GM12878 (cell line): ENCODE measurements at places on chromosomes 4 and X.

DNA sequence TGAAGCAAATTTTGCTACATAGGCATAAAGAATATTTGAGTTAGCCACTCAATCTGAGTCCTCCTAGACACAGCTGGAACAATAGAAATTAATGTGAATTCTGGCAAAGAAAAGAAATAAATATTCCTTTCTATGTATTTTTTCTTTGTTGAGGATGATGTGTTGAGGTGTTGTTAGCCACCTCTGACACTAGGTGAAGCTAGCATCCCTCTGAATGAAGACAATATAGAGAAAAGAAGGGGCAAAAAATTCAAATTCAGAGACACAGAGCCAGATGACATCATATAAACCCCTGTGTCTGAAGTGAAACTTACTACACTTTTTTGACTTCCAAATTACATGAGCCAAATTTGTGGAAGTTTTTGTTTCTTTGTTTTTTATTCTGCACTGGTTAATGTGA lies 34.6 kb upstream of the TMPRSS11D start:
- DNase-seq: no peak

GRCh38 chrX:138745196-138745595 lies 33.7 kb upstream of the FGF13 start:
- peak; percentile 8 for DNase-seq

DNA sequence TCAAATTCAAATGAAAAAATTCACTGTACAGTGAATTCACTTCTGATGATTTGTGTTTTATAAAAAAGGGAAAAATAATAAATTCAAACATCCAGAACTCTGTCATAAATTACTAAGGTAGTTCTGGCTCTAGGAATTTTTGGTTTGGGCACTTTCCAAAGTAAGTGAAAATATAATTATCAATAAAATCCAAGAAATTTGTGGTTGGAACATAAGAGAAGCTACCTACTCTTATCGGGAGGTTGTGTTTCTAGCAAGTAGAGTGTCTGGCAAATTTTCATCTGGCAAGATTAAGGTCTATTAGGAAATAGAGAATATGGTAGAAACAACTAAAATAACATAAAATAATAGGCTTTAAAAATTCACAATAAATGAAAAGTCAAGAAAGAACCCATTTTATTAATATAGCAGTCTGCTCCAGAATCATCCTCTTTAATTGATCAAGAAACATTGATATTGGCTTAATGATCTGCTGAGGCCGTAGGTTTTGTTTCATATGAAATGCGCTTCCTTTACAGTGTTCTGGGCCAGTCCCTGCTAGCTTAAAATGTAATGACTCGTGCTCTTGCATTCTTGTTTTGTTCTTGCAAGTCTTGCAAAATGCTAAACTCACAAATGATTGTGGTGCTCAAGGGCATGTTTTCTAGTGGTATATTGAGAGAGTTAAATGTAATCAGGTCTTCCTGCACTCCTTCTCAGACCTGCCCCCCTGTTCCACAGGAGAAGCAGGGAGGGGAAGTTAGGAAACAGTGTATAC lies 331.4 kb downstream of the RAPGEF2 start:
- DNase-seq: no peak

DNA sequence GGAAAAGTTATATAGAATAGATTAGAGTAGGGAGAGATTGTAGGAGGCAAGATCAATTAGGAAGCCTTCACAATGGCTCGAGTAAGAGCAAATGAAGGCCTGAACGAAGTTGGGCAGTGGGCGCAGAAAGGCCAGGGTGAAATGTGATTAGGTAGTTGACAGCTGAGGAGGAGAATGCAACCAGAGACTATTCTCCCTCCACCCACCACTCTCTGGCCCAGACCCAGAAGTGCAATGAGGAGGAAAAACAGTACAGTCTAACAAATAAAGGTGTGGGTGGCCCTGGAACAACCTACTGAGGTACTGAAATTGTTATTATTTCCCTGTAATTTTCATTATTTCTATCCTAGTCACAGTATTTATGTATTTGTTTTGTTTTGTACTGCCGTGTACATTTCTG lies 176.7 kb downstream of the SLC39A8 start:
- no peak for DNase-seq

GRCh38 chr4:138404251-138404650 lies 162.1 kb upstream of the SLC7A11 start:
- no peak for DNase-seq

DNA sequence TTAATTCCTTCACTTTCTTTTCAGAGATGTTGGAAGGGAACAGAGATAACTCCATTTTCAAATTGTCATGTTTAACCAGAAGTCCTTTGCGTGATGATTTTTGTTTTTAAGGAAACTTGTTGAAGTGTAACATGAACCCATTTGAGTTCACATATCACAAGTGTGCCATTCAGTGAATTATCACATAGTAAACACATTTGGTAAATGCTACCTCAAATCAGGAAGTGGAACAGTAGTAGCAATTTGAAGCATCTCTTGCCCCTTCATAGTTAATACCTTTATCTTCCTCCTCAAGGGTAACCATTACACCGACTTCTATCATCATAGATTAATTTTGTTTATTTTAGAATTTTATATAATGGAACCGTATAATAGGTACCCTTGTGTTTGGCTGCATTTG lies 35.8 kb downstream of the KDM6A start:
- DNase-seq: no peak

- no peak for DNase-seq
Observed at GRCh38 chrX:38860106-38861013, 59.1 kb downstream of the MID1IP1 start.

DNA sequence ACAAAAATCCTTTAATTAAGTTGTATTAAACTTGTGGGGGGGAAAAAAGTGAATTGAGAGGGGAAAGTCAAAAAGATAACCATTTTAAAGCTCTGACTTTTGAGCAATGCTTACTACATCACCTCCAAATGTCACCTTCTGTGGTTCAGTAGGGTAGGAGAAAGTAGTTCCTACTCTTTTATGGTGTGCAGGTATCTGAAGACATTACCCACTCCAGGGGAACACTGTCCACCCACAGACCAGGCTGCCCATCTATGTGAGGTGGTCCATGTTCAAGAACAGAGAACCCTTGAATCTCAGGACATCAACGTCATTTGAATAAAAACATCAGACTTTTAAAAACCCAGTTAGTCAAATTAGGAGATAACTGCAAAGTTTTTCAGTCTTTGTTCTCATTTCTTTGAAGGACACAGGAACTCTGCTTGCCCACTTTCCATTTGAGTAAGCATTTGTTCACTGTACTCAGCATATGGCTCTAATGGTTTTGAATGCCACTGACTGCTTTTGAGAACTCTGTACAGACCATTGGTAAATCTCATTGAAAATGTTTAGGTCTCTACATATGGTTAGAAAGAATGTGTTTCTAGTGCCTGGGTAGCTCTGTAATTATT lies 18.4 kb downstream of the NMU start:
- DNase-seq: peak; percentile 25

DNA sequence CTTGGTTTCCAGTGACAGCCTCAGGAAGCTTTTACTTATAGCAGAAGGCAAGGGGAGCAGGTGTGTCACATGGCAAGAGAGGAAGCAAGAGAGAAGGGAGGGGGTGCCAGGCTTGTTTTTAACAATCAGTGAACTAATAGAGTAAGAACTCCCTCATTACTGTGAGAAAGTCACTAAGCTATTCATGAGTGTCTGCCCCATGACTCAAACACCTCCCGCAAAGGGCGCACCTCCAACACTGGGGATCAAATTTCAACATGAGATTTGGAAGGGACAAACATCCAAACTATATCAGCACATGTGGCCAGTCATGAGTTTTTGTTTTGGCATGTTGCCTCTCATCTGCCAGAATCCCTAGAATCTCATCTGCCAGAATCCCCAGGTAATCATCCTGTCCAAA lies 183.5 kb upstream of the C1QTNF7 start:
- DNase-seq: no peak

GRCh38 chr4:99838927-99839326 lies 22.3 kb downstream of the DAPP1 start:
- DNase-seq: no peak

DNA sequence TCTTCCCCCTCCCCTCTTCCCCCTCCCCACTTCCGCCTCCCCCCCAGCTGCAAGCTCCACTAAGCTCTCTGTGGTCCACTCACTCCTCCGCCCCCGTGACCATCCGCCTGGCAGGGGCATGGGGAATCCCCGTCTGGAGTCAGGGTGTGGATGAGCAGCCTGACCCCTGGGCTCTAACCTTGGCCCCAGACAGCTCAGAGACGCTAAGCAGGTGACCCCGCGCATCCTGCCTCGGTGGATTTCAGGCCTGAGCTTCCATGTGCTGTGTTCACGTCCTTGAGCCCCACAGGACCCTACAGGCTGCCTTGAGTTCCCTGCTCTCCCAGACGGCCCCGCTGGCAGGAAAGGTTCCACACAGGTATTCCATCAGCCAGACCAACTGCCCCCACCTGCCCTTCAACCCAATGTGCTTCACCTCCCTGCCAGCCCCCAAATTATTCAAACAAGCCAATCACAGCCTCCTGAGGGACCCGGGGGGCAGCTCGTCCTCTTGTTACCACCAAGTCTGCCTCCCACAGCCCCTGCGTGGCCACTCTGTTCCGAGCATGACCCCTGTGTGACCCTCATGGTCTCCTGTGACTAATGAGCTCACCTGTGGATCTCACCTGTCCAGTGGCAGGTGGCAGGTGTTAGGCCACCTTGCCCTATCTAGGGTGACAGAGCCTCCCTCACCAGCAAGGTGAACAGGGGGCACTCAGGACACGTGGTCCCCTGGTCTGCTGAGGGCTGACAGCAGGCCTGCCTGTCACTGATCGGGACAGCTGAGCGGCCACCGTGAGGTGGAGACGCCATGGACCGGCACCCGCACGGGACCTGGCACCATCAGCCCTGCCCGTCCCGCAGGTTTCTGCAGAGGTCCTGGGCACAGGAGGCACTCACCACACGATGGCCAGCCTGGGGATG lies 73.2 kb upstream of the MXD4 start:
- DNase-seq: no peak

DNA sequence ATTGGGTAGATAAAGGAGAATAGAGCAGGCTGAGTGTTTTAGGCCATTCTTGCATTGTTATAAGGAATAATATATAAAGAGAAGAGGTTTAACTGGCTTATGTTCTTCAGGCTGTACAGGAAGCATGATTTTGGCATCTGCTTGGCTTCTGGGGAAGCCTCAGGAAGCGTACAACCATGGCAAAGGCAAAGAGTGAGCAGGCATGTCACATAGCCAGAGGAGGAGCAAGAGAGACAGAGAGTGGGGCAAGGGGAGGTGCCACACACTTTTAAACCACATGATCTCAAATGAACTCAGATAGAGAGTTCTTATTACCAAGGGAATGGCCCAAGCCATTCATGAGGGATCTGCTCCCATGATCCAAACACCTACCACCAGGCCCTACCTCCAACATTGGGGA lies 4.4 kb upstream of the METTL14 start:
- DNase-seq: no peak

DNA sequence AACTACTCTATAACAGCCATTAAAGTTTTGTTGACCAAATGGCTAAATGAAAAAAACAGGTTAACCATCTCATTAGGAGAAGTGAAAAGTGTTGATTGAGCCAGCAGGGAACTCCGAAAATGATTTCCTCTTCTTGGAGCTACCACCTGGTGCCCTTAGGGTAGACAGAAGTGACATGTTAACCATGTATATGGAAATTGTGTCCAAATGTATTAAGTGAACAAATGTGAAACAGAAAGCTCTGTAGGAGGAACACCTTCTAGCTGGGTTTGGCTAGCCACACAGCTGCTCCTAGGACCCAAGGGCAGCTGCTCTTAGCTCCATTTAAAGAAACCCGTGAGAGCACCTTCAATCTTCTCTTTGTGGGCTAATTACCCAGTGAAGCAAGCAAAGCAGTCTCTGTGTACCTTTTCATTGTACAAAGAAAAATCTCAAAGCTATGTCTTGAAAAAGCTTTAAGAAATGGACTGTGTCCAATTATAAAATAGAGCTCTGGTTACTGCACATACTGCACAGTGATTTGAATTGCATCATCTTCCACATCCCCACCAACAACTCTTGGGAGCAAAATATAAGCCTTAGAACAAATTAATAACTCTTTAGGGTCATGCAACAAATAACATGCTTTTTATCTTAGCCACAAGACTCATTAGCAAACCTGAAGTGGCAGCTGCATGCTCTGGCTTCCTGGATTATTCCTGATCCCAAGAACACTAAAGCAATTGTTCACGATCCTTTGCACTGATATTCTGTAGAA lies 59.2 kb upstream of the PARM1 start:
- peak; percentile 58 for DNase-seq

GRCh38 chr4:3233391-3234071 lies 15.4 kb upstream of the MSANTD1 start:
- no peak for DNase-seq

GRCh38 chr4:55568905-55569504 lies 22.3 kb upstream of the CLOCK start:
- no peak for DNase-seq

DNA sequence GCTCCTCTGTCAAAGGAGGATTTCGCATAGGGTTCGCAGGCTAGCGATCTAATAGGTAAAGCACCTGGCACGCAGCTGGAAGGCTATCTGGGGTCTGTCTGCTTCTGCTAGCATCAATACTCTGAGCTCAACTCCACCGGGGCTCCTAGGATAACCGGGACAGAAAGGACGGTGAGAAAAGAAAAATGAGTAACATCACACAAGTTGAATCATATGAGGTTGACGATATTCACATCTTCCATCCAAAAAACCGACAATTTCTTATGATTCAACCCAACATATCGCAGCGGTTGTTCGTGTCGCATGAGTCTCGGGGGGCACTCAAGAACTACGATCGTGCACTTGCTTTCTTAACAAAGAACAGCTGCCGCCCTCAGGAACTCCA lies 1.8 kb downstream of the PROM1 start:
- DNase-seq: no peak

- no peak for DNase-seq
Observed at GRCh38 chr4:5662555-5662954, 45.8 kb downstream of the EVC2 start.

DNA sequence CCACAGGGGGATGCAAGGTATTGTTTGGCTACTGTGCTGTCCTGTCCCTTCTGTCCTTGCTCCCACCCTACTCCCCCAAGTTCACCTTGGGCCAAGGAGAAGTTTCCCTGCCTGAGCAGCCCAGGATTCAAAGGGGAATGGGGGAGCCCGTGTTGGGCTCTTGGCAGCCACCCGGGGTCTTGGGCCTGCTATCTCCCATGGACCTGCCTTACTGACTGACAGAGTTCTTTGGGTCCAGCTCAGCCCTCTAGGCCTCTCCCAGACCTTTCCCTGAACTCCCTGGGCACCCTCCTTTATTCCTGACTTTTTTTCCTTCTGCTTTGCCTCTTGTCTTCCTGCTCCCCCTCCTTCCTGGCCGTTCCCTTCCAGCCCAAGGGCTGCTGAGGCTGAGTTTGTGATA lies 67.4 kb downstream of the STARD8 start:
- DNase-seq: no peak

GRCh38 chr4:146458594-146458993 lies 63.1 kb downstream of the SLC10A7 start:
- DNase-seq: no peak
